ENCODE measurements at places on chromosomes 1 and 21.

DNA sequence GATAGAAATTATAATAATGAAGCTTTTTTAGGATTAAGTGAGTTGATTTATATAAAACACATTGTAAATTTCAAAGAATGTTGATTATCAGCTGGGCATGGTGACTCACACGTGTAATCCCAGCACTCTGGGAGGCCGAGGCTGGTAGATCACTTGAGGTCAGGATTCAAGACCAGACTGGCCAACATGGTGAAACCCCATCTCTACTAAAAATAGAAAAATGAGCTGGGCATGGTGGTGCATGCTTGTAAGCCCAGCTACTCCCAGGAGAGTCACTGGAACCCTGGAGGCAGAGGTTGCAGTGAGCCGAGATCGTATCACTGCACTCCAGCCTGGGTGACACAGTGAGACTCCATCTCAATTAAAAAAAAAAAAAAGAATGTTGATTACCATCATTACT, 18.4 kb downstream of the ADAMTS1 start:
- DNase-seq: no peak

GRCh38 chr1:35924838-35925237, 6.1 kb upstream of the AGO3 start:
- DNase-seq: no peak

- peak; percentile 17 for DNase-seq
Measured at GRCh38 chr1:108913105-108913948, 36.5 kb downstream of the GPSM2 start.

GRCh38 chr1:1437033-1437903, 1.8 kb downstream of the VWA1 start:
- DNase-seq: no peak

DNA sequence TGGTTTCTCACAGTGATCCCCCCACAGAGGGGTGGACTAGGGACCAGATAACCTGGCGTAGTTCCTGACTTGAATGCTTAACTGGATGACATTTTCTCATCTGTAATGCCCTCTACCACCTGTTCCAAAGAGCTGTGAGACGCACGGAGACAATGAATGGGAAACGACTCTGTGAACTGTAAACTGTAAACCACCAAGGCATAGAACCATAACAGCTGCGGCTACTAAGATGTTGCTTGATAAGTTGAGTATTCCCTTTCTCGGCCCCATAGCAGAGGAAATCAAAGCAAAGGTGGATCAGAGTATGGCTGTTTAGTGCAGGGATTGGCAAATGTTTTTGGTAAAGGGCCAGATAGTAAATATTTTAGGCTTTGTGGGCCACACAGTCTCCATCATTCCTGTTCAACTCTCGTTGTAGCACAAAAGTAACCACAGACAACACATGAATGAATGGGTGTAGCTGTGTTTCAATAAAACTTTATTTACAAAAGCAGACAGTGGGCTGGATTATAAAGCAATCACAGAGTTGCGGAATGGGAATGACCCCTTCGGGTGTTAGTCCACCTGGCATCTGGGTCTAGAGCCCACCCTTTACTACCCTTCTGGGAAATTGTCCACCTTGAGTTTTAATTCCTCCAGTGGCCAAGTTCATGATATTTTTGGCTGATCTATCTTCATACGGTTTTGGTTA, 315.2 kb downstream of the RPS6KC1 start:
- DNase-seq: no peak

- DNase-seq: peak; percentile 73
Measured at GRCh38 chr1:29122682-29123052, 1.0 kb downstream of the TMEM200B start.

- no peak for DNase-seq
Measured at GRCh38 chr1:68347415-68347814, 102.3 kb downstream of the RPE65 start.

DNA sequence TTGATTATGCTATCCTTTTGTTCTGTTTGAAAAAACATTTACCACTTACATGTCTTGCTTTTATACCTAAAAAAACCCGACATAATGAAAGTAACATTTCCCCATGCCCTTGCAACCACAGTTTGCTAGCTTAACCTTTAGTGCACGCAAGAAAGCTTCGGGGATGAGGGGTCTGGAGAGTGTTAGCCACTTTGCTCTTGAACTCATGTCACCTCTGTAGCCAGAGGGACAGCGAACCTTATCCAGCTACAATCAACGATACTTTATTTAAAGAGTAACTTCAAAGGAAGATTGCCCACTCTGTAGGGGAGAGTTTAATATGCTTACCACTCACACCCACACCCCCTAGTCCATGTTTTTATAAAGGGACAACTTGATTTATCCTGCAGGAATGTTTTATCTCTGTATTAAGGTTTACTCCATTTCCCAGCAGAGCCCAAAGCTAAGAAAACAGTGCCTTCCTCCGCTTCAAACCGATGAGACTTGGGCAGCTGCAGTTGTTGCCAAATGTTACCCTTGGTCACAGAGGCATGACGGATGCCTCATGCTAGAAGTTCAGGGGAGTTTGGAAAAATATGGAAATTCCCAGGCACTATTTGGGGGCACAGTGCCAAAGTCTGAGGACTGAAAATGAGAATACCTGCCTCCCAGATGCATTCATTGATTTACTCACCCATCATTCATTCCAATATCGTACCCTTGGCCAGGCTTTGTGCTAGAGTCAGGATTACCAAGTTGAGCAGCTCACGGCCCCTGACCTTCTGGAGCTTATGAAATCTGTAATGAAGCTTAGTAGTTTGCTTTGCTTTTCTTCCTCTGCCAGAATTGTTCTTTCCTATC, 61.4 kb upstream of the VCAM1 start:
- peak; percentile 72 for DNase-seq

GRCh38 chr1:84272401-84272800, 29.1 kb upstream of the SAMD13 start:
- DNase-seq: no peak

DNA sequence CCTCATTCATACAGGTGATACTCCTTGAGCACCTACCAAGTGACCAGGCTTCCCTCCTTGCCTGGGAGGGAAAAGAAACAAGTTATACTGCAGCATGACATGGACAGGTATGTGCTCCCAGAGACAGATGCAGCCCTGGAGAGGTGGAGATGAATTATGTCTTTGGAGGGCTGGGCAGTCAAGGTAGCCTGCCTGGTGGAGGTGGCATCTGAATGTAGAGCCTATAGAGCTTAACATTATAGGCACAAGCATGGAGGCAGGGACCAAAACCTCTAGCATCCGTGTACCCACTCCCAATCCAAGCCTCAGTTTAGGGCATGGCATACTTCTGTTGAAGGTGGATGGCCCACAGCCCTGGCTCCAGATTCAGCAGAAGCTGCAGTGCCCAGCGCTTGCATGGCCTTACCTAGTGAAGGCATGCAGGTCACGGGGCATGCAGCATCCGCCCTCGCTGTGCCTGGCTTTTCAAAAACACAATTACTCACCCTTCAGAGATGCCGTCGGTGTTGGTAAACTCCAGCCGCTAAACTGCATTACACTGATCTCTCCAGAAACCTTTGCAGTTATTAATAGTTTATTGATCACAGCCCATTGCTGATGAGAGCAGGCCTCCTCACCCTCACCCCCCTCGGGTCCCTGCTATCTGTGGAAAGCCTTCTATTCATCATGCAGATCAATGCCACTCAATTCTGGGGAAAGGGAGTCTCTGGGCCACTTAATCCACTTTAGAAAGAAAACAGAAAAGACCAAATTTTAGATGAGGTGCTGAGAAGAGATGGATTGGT, 151.1 kb upstream of the KLHDC7A start:
- no peak for DNase-seq
